ENCODE measurements at places on chromosomes 11 and 22. TPM values are rescaled to one million over a fixed set of nuclear protein-coding genes. Genes with fewer than 3 reads are reported as not detected.
A peak's percentile ranks its signal among the peaks of the same experiment; 100 is the strongest.

Gene PC
- total RNA-seq = 54.4 TPM

Gene TSGA10IP
- not detected for total RNA-seq

DNA sequence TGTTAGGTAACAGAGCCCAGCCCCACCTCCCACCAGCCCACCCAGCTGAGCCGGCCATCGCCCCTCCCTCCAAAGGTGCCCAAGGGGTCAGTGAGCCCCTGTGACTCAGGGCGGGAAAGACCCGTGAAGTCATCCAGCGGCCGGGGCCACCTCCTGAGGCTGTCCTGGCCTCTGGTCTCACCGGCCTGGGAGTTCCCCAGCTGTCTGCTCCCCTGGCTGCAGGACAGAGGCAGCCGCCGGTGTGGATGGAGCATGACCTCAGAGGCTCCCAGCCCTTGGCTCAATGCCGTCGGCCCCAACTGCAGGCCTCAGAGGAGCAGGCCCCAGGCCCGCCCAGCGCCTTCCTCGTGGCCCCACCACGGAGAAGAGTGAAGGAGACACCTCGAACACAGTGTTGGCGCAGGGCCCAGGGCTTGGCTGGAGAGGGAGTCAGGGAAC, 28.7 kb downstream of the RPL3 start:
- peak; percentile 88 for DNase-seq

GRCh38 chr11:9617940-9618339, 44.5 kb downstream of the WEE1 start:
- no peak for DNase-seq

GRCh38 chr11:109772892-109773291, 320.3 kb upstream of the ZC3H12C start:
- DNase-seq = no peak

DNA sequence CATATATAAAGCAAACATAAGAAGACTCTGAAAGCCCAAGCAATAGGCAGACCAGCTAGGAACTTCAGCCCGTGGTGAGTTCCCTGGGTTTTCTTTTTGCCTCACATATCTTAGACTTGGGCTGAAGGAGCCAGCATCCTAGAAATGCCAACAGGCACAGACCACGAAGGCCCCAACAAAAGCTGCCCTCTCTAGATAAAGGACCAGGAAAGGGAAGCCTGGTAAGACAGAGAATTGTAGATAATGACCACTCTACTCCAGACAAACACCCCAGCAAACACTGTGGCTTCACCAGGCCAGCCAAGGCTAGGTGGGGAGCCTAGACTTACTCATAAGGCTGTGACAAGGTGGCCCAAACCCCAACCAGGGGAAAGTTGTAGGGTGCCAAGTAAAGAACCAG, 11.2 kb downstream of the GAL start:
- no peak for DNase-seq

DNA sequence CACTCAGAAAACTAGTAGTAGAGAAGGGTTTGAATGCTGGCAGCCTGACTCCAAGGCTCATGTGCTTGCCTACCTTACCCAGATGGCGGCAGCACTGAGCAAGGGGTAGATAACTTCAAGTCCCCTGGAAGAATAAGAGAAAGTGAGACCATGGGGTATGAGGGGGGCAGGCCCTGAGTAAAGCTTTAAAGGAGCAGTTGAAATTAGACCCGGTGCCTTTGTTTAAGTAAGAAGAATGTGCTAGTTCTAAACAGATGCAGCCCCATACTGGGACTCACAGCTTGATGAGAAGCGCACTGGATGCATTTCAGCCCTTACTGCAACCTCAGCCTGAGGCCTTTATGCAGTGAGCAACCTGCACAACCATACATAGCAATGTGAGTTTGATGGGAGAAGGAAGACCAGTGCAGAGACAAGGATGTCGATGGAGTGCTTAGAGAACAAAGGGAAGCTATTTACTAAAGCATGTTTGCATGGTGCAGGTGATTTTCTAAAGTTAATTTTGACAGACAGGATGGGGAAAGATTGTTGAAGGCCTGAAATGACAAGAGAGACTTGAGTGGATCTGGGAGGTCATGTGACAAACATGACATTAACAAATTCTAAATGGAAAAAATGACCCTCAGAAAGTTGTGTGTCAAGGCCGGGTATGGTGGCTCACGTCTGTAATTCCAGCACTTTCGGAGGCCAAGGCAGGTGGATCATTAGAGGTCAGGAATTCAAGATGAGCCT, 27.1 kb upstream of the TMA7B start:
- DNase-seq = peak; percentile 17

DNA sequence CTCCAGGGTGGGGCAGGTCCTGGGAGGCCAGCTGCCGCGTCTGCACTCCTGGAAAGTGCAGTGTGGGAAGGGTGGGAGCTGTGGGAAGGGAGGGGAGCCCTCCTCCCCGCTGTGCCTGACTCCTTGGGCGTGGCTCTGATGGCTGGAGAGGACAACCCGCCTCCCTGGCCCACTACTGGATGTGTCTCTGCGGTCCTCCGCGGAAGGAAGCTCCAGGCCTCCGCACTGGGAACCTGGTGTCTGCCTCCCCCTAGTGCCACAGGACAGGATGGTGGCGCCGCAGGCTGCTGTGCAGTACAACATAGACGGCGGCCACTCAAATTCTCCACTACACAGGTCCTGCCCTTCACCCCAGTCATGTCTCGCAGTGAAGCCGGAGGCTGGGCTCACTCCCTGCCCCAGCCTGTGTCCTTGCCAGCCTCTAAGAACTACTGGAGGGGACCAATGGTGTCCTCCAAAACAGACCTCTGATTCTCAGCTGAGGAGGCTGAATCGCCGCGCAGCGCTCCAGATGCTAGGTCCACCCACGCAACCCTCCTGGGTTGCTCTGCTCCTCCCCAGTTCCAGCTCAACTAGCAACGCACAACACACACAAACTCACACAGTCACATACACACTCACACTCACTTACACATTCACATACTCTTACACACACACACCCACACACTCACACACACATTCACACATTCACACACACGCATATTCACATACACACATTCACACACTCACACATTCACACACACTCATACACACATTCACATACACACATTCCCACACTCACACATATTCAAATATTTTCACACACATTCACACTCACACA, 12.4 kb upstream of the DSCAML1 start:
- DNase-seq = peak; percentile 53

DNA sequence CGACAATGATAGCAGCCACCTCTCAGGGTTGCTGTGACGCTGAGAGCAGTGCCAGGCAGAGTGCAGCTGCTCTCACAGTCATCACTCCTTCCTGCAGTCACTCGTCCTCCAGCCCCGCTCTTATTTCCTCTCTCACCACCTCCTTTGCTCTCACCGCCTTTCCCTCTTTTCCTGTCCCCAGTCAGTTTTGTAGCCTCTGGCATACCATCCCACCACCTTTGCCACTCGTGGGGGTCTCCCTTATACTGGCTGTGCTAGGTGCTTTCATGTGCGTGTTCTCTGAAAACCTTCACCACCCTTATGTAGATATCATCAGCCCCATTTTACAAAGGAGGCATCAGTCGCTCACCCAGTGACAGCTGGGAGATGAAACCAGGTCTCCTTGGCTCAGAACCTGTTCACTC, 19.3 kb upstream of the ST3GAL4 start:
- DNase-seq = no peak
